ENCODE measurements at places on chromosomes 16 and 17. TPM values are rescaled to one million over a fixed set of nuclear protein-coding genes. Genes with fewer than 3 reads are reported as not detected.

SLFN12 gene
- 12.5 TPM for total RNA-seq

ALOX12B gene
- total RNA-seq = not detected

KRT33B gene
- total RNA-seq = not detected

C17orf78 gene
- total RNA-seq = not detected

ARHGAP44 gene
- total RNA-seq = 0.36 TPM

OTOP2 gene
- not detected for total RNA-seq

SLC5A2 gene
- not detected for total RNA-seq

DHRS7C gene
- total RNA-seq = not detected

ITGAX gene
- total RNA-seq = 42.7 TPM

RNFT1 gene
- 18.4 TPM for total RNA-seq

E2F4 gene
- total RNA-seq = 133 TPM

SLC2A4 gene
- total RNA-seq = not detected

ZNF18 gene
- 8.8 TPM for total RNA-seq

CCP110 gene
- 35.0 TPM for total RNA-seq

ASGR1 gene
- 0.91 TPM for total RNA-seq

VTN gene
- 0.23 TPM for total RNA-seq

ETV4 gene
- 1.2 TPM for total RNA-seq

CES4A gene
- total RNA-seq = 39.6 TPM

CD300H gene
- not detected for total RNA-seq

EVI2B gene
- total RNA-seq = 63.9 TPM

SLC13A5 gene
- not detected for total RNA-seq

IL17C gene
- total RNA-seq = 0.25 TPM

KIAA0513 gene
- total RNA-seq = 3.6 TPM

RHBDL1 gene
- total RNA-seq = 0.91 TPM

C17orf50 gene
- not detected for total RNA-seq

ASGR2 gene
- not detected for total RNA-seq

NPIPB9 gene
- total RNA-seq = 6.3 TPM

All from T-helper 2 cell treated with Interferon-gamma antibody and Interleukin-4, amounts not matched to agents 100 ng/mL and 5 ng/mL, for 36 hours (primary cell).